ENCODE measurements at places on chromosomes 2 and 18. TPM values are rescaled to one million over a fixed set of nuclear protein-coding genes. Genes with fewer than 3 reads are reported as not detected.
A peak's percentile ranks its signal among the peaks of the same experiment; 100 is the strongest.

Gene CRYGD
- not detected for total RNA-seq

Gene ZC3H15
- 86.5 TPM for total RNA-seq

Gene EVX2
- total RNA-seq: not detected

Gene GCG
- total RNA-seq: not detected

Gene NDC80
- total RNA-seq: 56.0 TPM

Gene VSNL1
- total RNA-seq: not detected

- H3K27me3 ChIP-seq: no peaks in the 10 kb centered on the region
- H3K4me1 ChIP-seq: no peaks in the 10 kb centered on the region
- H3K4me3 ChIP-seq: no peak overlapping the region
- no peak overlapping the region for H3K27ac ChIP-seq
Measured at GRCh38 chr2:184305105-184305504, 293.2 kb upstream of the ZNF804A start.

DNA sequence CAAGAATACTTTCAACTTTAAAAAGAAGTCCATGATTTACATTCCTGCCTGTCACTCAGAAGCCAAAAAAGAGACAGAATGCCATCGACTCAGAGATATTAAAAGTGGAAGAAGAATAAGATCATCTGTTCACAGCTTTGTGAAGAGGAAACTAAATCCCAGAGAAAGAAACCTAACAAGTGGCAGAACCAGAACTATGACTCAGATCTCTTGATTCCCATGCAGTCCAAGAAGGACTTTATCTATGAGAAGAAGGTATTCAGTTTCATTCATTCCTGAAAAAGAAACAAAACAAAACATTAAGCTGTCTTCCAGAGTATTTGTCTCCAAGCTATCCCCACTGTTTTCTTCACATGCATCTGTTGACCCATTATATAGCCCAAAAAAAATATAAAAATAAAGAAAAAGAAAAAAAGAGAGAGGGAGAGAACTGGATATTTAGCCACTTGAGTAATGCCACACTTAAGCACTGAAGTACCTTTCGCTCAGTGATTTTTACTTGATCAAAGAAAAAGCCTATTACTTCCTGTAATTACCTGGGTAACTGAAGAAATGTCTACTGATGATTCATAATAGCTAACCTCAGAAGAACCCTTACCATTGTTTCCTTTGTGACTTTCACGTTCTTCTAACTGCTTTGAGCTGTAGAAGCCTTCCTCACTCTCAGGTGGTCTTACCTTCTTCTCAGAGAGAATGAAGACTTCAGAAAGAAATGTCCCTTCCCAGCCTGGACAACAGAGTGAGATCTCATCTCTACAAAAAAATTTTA lies 17.7 kb upstream of the AKAIN1 start:
- no peaks in the 10 kb centered on the region for H3K36me3 ChIP-seq
- H3K4me1 ChIP-seq: no peaks in the 10 kb centered on the region
- H3K4me3 ChIP-seq: no peak overlapping the region

DNA sequence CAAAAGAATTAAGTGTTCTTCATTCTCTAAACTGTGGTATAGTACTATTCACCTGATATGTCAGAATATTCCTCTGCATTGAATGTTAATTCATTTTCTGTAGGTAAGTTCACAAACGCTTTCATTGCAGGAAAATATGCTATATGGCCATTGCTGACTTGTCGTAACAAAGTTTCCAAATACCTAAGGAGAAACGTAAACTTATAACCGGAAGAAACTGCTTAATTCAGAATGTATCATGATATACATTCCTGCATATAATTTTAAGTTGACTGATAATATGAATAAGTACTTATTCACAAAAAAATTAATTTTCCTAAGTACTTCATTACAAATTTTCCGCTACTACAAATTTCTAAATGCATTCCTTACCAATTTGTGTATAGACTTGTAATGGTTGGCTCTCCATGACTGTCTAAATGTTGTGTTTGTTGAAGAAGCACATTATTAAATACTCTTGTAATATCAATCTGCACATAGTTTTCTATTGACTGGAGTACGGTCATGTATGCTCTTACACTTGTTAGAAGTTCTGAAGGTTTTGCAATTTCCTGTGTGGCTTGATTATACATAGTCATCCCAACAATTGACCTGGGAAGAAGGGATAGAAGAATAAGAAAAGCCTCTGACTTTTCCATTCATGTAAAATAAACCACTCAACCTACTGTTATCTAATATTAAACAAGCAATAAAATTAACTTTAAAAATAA lies 85.4 kb downstream of the NCKAP1 start:
- H3K27ac ChIP-seq: no peak overlapping the region
- H3K4me1 ChIP-seq: peaks cover 9% of the 10 kb centered on the region
- H3K36me3 ChIP-seq: peaks cover 11% of the 10 kb centered on the region
- no peak for DNase-seq
- H3K27me3 ChIP-seq: no peaks in the 10 kb centered on the region
- no peak overlapping the region for H3K4me3 ChIP-seq

GRCh38 chr2:38037757-38038621 lies 38.0 kb downstream of the CYP1B1 start:
- peak; percentile 27 for DNase-seq
- peaks cover 25% of the 10 kb centered on the region for H3K27me3 ChIP-seq
- no peaks in the 10 kb centered on the region for H3K4me1 ChIP-seq
- H3K27ac ChIP-seq: no peak overlapping the region
- H3K36me3 ChIP-seq: no peaks in the 10 kb centered on the region

- H3K4me3 ChIP-seq: no peak overlapping the region
- H3K4me1 ChIP-seq: no peaks in the 10 kb centered on the region
- H3K27me3 ChIP-seq: peaks cover 25% of the 10 kb centered on the region
- no peaks in the 10 kb centered on the region for H3K36me3 ChIP-seq
- H3K27ac ChIP-seq: no peak overlapping the region
Measured at GRCh38 chr2:172813314-172813888, 77.8 kb downstream of the RAPGEF4 start.

DNA sequence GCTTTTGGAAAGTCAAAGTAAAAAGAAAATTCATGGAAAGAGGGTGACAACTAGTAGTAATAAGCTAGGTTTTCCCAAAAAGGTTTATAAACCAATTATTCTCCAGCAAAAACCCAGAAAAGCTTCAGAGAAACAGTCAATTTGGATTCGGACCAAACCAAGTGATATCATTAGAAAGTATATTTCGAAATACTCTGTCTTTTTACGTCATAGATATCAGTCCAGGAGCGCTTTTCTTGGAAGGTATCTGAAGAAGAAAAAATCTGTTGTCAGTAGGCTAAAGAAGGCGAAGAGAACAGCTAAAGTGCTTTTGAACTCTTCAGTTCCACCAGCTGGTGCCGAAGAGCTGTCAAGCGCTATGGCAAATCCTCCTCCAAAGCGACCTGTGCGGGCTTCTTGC lies 36.6 kb downstream of the ZDBF2 start:
- peaks cover 36% of the 10 kb centered on the region for H3K27me3 ChIP-seq
- no peak overlapping the region for H3K4me3 ChIP-seq
- no peaks in the 10 kb centered on the region for H3K4me1 ChIP-seq
- no peak for DNase-seq
- H3K27ac ChIP-seq: no peak overlapping the region
- H3K36me3 ChIP-seq: no peaks in the 10 kb centered on the region

- H3K36me3 ChIP-seq: no peaks in the 10 kb centered on the region
- no peak for DNase-seq
- no peak overlapping the region for H3K27ac ChIP-seq
- H3K4me3 ChIP-seq: no peak overlapping the region
Measured at GRCh38 chr2:33763671-33764310, 164.7 kb upstream of the FAM98A start.

GRCh38 chr2:224031358-224031970 lies 7.6 kb downstream of the SERPINE2 start:
- no peak overlapping the region for H3K27ac ChIP-seq
- no peak for DNase-seq
- no peak overlapping the region for H3K4me3 ChIP-seq

DNA sequence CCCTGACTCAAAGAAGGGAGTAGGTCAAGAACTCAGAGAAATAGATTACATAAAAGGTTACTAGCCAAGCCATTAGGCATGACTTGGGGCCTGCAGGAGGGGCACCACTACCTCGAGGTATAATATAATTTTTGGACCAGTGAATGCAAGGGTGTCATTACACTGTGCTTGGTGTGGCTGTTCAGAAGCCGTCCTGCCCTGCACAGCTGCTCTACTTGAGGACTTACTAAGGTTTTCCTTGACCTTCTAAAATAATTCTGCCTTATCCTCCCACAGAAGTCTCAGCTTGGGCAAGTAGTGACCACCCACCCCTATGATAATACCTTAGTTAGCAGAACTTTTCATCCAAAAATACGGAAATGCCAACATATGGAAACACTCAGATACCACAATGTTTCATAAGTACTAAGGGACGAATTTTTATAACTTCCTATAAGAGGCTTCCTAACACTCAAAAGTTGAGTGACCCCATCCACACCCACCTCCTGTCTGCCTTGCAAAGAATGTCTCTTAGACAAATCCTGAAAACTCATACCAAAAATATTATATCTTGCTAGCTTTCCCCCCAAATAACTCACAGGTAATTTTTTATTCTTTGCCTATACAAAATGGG lies 17.7 kb upstream of the ATG16L1 start:
- no peak overlapping the region for H3K27ac ChIP-seq
- H3K27me3 ChIP-seq: no peaks in the 10 kb centered on the region
- H3K4me1 ChIP-seq: no peaks in the 10 kb centered on the region
- DNase-seq: no peak
- H3K36me3 ChIP-seq: no peaks in the 10 kb centered on the region

DNA sequence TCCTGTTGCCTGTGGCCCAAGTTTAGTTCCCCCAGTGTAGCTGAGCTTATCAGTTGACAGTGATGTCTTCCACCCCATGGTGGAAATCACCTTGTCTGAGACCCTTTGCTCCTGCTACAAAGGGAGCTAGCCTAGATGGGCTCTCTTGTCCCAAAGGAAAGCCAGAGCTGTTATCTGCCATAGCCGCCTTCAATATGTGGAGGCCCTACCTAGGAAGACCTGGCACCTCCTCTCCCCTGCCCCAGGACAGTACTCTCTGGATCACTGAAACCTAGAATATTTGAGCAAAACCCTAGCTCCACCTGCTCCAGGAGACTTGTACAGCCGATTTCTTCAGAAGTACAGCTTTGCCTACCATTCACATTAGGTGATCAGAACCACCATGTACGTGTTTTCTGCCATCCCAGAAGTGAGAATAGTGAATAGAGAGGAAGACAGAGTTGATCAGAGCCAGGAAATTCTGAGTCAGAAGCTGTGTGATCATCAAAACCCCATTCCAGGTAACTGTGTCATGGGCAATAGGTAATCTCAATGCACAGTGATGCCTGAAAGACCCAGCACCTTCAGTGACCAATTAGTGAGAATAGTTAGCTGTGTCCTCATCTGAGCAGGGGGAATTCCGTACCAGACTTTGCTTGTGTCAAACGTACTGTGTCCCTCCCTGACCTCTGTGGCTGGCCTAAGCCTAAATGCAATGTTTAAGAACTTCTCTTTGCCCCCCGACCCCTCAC lies 138.4 kb upstream of the ALPP start:
- peaks cover 38% of the 10 kb centered on the region for H3K4me1 ChIP-seq
- no peak overlapping the region for H3K27ac ChIP-seq
- H3K27me3 ChIP-seq: no peaks in the 10 kb centered on the region

DNA sequence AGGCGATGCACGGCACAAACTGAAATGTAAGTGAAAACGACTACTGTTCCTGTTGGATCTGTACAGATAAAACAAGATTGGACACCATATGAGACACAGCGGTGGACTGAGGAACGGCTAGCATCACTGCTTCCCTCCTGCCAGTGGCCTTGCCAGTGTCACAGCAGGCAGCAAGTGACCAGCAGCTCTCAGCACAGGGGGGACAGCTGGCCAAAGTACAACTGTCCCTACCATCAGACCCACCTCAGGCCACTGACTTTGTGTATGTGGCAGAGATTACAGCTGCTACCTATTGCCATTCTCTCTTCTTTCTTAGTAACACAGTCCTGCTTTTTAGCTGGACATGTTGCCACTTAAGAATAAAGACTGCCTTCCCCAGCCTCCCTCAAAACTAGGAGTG lies 80.0 kb upstream of the SLC66A3 start:
- no peak for DNase-seq
- peaks cover 8% of the 10 kb centered on the region for H3K4me1 ChIP-seq
- no peak overlapping the region for H3K4me3 ChIP-seq
- peaks cover 46% of the 10 kb centered on the region for H3K27me3 ChIP-seq
- H3K36me3 ChIP-seq: no peaks in the 10 kb centered on the region

DNA sequence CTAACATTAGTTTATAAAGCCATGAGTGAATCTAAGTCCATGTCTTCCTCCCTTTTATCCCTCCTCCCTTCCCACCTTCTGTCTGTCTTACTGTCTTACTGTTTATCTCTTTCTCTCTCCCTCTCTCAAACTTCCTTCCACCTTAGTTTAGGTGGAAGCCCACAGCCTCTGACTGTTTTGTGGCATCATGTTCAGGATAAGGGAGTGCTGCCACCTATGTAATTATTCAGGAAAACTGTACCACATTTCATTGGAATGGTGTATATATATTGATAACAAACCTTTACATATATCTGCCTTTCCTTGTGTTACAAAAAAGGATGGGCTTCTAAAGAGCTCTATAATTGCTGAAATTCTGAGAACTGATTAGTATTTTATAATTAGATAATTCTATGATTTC lies 48.7 kb downstream of the NETO1 start:
- no peak overlapping the region for H3K4me3 ChIP-seq
- no peaks in the 10 kb centered on the region for H3K36me3 ChIP-seq
- no peak for DNase-seq
- no peaks in the 10 kb centered on the region for H3K27me3 ChIP-seq

DNA sequence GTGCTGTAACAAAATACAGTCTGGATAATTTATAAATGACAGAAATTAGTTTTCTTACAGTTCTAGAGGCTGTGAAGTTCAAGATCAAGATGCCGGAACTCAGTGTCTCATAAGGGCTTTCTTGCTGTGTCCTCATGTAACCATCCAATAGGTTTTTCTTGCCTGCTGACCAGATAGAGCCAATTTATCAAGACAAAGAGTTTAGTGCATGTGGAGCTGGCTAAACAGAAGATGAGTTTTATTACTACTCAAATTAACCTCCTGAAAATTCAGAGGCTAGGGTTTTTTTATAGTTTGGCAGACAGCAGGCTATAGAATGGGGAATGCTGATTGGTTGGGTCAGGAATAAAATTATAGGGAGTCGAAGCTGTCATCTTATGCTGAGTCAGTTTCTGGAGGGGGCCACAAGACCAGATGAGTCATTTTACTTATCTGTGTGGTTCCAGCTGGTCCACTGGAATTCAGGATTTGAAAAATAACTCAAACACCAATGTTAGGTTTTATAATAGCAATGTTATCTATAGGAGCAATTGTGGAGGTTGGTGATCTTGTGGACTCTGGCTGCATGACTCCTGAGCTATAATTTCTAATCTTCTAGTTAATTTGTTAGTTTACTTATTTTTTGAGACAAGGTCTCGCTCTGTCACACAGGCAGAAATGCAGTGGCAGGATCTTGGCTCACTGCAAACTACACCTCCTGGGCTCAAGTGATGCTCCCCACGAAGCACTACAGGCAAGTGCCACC lies 3.2 kb upstream of the PDK1 start:
- no peaks in the 10 kb centered on the region for H3K27me3 ChIP-seq
- H3K27ac ChIP-seq: no peak overlapping the region
- H3K36me3 ChIP-seq: peaks cover 33% of the 10 kb centered on the region
- DNase-seq: no peak
- peaks cover 28% of the 10 kb centered on the region for H3K4me1 ChIP-seq
